ENCODE measurements at places on chromosomes 7 and 10. TPM values are rescaled to one million over a fixed set of nuclear protein-coding genes. Genes with fewer than 3 reads are reported as not detected.

DNA sequence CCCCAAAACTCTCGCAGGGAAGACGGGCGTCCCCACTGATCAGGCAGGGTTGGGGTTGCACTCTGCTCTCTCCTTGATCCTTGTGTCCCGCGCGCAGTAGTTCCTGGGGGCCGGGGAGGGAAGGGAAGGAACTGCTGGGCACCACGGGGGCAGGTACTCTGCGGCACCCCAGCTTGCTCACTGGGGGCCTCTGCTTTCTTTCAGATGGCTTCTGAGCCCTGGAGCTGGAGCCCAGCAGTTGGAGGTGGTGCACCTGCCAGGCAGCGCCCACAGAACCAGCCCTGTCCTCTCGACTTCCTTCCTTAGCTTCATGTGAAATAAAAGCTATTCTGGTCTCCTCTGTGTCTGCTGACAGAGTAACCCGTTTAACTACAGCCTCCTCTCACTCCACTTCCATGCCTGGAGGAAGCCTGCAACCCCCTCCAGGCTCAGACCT is 12.2 kb downstream of the PLAC9 start:
- no peak for DNase-seq

GRCh38 chr7:141975806-141976523 is 2.4 kb upstream of the TAS2R38 start:
- peak; percentile 84 for DNase-seq

SNCG gene
- total RNA-seq: 2.6 TPM

MKI67 gene
- total RNA-seq: 0.33 TPM

BEND7 gene
- total RNA-seq: 17.5 TPM

DNA sequence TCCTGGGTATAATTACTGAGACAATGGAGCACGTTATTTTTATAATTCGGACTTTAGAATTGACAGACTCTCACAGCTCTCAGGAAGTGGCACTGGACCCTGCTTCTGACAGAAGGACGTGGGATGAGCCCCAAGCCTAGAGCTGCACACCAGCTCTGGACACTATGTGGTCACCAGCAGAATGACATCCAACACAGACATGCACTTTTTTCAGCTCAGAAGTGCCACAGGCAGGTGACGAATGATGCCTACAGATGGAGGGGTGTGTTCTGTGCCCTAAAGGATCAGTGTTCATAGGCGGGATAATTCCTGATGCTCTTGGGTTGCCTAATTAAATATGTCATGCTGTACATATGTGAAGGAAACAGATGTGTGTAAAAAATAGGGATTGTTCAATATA is 87.9 kb downstream of the VIPR2 start:
- no peak for DNase-seq

ITPRID1 gene
- not detected for total RNA-seq

- no peak for DNase-seq
Measured at GRCh38 chr10:132219486-132219885, 32.7 kb downstream of the DPYSL4 start.

DNA sequence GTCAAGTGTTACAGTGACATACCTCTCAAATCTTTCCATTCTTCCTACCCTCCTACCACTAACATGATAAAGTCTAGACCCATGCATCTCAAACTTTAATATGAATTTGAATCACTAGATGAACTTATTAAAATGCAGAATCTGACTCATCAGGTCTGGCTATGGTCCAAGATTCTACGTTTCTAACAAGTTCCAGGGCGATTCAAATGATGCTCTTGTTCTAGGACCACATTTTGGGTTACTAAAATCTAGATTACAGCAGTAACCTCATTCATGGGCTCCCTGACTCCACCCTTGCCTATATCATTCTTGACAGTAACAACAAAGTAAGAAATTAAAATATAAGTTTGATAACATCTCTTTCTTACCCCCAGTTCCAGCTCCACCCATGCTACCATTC is 124.8 kb upstream of the LSM8 start:
- no peak for DNase-seq

- DNase-seq: no peak
Measured at GRCh38 chr7:94848531-94848930, 58.9 kb upstream of the PPP1R9A start.

GRCh38 chr7:100965723-100966541 is 3.4 kb upstream of the MUC12 start:
- peak; percentile 86 for DNase-seq

Measured in body of pancreas (tissue), 4 donors.